ENCODE measurements at places on chromosomes 3 and 15.

DNA sequence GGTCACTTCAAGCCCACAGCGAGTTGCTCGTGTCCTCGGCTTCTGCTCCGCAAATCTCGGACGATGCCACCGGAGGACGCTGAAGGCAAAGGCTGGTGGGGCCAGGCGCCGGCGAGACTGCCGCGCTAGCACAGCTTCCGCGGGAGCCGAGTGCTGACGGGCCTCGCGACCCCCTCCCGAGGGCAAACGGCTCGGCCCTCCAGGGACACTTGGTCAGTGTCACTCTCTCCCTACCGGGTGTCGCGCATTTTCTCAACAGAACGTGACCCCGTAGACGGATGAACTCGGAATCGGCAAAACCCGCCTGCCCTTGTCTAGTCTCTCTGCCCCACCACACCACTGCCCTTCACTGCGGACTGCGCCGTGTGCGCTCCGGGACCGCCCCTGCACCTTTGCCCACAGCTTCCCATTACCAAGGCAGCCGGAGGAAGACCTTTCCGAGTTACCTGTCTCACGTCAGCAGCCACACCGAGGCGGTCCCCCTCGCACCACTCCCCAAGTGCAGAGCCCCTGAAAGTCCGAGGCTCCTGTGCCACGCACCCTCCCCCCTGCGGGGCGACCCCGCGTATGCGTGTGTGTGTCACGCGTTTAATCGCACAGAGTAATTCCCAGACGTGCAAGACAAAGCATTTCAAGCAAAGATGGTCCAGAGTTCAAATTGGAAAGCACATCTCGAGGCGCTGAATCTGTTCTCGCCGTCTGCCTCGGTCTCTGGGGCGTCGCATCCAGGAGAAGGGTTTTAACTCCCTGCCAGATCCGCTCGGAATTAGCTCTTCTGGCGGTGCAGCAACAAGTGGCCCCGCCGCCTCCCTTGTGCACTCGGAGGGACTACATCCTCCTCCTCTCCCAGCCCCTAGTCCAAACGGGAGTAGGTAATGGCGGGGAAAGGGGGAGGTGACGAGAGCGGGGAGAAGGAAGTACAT is 245.0 kb upstream of the TOPAZ1 start:
- peak; percentile 42 for DNase-seq

- no peak for DNase-seq
Observed at GRCh38 chr15:49696433-49696832, 75.6 kb downstream of the DTWD1 start.

DNA sequence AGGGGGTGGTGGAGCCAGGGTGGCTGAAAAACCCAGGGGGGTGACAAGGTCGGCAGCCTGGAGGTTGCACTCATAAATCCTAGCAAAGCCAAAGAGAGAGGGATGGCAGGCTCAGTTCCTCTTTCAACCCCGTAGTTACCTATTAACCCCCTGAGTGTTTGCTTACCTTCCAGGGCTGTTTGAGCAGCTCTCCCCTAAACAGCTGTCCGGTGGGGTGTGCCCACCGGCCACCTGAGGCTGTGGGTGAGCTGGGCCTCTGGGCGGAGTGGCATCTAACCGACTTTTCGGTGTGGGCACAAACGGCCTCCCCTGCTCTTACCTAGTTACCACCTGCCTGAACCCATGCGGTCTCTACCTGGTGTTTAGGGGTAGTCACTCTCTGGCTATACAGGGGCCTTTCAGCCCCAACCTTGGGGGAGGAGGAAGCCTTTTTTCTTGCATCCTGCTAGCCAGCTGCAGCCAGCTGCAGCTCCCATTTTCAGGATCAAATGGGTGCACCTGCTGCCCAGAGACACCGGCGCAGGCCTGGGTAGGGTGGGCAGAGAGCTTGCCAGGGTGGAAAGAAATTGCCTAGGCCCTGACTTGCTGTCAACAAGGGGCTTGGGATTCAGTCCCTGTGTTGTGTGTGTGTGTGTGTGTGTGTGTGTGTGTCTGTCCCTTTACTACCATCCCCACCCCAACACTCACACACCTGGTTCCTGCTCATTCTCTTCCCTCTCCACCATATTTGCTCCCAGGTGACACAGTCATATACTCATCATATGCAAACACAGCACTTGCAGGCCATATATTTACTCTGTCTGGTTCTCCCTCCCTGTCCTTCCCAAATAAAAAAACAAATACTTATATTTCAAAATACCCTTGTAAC is 3.7 kb downstream of the DLL4 start:
- DNase-seq = no peak

GRCh38 chr3:136899622-136900158 is 37.7 kb downstream of the NCK1 start:
- DNase-seq = no peak

DNA sequence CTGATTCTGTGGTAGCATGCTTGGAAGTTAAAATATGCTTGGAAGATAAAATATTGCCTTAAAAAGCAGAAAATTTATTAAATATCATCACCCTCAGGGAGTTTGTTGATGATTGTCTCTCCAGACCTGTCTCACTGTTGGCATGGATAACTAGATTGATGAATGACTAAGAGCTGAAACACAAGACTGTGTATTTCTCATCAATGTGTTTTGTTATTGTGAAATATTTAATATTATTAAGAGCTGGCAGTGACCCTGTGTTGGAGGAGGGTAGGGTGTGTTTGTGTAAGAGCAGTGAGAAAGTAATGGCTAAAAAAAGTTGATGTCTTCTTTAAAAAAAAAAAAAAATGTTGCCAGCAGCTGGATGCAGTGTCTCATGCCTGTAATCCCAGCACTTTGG is 82.2 kb downstream of the ITPR1 start:
- DNase-seq = no peak

GRCh38 chr15:98505611-98506031 is 142.7 kb upstream of the IGF1R start:
- DNase-seq = no peak

DNA sequence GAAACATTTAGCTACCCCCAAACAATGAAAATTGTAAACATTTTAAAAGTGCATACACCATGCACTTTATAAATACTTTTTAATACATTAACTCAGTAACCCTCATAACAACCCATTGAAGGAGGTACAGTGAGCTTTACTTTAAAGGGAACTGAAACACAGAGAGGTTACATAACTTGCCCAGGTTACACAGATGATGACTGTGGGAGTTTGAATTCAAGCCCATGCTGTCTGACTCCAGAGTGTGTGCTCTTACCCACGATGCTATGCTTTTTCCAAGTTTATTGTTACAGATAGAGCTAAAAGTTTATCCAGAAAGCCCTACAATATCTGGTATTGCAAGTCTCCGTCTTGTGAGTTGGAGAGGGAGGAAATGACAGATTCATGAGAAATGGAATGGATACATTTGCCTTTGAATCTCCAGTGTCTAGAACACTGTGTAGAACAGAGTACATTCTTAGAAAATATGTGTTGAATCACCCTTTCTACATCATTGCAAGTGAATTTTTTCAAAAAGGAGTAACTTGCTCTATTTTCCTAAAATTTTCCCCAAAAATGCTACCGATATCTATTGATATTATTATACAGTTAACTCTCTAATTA is 428.3 kb downstream of the NAALADL2 start:
- DNase-seq = no peak

DNA sequence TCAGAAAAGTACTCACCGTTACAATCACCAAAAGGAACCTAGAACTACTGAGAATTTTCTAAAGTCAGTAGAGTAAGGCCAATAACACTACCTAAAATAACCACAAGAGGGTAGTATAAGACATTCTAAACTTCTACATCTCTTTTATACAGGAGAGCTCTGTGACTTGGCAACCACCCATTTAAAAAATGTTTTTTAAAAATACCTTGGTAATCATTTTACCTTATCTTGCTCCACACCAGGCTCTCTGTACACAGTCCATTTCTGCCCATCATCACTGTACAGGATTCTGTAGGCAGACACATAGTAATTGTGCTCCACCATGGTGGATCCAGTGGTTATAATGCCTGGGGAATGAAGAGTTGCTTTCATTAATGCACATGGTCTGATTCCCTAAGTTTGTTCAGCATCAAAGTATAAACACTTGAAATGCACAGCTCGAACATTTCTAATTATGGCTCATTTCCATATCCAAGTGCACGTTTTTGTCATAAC is 54.5 kb downstream of the ST3GAL6 start:
- DNase-seq = no peak

DNA sequence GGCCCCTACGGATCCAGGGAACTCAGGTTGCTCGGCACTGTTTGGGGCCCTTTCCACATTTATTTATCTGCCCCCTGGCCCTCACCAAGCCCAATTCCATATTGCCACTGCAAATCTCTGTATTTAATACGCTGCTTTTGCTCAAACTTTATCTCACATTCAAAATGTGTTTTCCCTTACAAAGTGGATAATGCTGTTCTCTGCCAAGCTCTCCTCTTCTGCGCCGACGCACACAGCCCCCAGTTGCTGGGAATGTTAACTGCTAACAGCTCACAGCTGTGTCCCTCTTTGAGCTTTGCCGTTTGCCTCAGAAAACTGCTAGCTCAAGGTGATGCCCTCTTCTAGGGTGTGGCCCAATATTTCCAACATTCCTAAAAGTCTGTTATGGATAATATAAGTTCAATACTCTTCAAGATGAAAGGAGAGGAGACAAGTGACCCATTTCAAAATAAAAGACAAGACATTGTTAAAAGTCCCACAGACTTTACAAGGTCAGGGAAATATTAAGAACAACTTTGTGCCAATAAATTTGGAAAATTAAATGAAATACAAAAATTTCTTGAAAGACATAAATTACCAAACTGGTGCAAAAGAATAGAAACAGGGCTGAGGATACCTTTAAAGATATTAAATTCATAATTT is 12.6 kb upstream of the FBN1 start:
- no peak for DNase-seq

DNA sequence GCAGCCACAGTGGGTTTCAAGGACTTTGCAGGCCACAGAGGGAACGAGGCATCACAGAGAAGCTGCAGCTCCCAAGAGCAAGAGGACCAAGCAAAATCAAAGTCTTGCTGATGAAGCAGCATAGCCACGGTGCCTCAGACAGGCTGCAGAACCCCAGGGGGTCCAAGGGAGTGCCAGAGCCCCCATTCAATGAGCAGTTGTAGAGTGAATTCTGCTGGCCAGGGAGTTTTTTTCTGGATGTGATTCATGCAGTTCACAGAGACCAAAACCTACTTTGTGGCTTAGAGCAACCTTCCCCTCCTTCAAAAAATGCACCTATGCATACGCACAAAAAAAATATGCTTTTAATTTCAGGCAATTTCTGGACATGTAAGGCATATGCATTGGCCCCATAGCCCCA is 409.0 kb downstream of the VPS13C start:
- DNase-seq = no peak

GRCh38 chr3:182962166-182962565 is 18.2 kb downstream of the DCUN1D1 start:
- DNase-seq = no peak

- no peak for DNase-seq
Observed at GRCh38 chr15:38134252-38134651, 118.4 kb upstream of the SPRED1 start.

- no peak for DNase-seq
Observed at GRCh38 chr3:193998123-193998448, 137.9 kb upstream of the HES1 start.

DNA sequence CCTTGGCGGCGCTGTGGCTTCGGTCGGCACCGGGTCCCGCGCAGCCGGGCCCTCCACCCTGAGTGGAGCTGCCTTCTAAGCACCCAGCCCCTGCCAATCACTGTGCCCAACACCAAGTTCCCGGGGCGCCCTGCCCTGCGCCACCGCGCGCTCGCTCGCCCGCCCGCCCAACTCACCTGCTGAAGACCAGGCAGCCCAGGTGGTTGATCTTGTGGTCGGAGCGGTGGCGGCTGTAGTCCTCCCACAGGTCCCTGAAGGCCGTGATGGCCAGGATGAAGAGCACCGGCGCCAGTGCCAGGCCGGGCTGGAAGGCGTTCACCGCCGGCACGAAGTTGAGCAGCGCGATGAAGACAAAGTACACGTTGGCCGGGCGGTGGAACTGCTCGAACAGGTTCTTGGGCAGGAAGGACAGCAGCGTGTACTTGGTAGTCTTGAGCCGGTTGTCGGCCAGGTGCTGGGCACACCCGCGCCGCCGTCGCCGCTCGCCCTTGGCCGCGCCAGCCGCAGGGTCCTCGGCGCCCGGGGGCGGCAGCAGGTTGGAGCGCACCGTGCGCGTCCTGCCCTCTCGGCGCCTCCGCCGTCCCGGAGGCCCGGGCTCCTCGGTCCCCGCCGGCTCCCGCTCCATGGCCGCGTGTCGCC is 536 bp downstream of the ATP10A start:
- DNase-seq = no peak

DNA sequence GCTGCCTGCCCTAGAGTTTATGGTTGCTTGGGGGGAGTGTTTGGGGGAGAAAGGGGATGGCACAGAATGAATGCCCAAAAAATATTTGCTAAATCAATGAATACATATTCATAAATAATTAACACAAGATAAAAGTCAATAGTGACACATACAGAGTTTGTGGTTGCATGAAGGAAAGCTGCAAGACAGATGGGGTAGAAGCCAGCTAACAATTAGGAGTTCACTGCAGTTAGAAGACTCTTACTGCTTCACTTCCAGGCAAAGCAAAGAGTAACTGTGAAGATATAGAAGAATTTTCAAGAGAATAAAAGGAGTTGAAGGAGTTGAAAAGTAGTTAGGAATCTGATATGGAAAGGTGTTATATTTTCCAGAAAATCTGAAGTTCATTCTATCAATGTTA is 72.4 kb downstream of the ZNF280D start:
- DNase-seq = no peak

GRCh38 chr3:178525251-178525650 is 11.0 kb upstream of the KCNMB2 start:
- DNase-seq = no peak

DNA sequence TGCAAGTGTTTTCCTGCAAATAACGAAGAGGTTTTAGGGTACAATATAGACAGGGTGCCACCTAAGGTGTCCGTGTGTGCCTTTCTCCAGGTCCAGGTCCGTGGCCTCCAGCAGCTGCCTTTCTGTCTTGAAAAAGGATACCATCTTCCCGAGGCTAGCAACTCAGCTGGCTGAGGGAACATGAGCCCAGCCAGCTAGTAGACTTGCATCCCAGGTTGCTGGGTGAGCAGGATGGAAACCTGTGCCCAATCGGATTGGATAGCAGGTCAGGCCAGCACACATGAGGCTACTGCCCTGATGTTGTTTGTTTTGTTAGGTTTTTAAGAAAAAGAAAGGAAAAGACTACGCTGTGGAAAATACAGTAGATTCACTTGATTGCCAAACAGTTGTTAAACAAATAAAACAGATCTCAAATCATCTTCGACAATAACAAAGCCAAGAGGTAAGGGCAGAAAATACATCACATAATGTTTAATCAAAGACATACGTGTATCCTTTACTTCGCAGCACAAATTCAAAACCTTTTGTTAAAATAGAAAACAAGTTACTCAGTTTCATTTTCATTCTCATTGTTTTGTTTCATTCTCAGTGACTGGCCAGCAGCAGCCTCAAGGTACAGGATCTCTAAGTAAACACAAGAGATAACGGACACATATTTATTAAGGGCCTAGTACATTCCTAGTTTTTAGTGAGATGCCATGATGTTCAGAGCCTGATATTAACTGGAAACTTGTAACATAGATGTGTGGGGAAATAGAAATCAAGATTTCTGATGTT is 661.2 kb upstream of the NR2F2 start:
- no peak for DNase-seq

DNA sequence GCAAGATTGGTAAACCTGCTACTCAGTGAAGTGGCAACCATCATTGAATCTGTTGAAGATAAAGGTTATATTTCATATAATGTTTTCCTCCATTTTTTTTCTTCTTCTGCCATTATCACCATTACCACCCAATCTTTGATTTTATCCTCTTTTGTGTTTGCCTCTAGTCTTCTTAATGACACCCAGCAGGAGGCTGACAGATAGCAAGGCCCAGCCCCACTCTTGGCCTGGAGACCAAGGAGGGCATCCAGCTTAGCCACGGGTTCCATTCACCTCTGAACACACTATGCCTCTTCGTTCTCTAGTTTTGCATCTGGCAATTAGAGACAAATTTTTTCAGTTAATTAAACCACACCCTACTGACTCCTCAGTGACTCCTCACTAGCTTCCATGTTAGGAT is 129.7 kb downstream of the TPRG1 start:
- DNase-seq = no peak
